Endothelial cell of umbilical vein (primary cell): ENCODE measurements at places on chromosomes 6 and 20. TPM values are rescaled to one million over a fixed set of nuclear protein-coding genes. Genes with fewer than 3 reads are reported as not detected.

The TMEM244 gene
- not detected in 2 replicates for total RNA-seq

The TULP4 gene
- 53.5 and 55.1 TPM in 2 replicates for total RNA-seq

The HLA-DMB gene
- total RNA-seq: 0.39 TPM in 1 of 2 replicates, not detected in the other

The WASF1 gene
- 20.9 and 23.2 TPM in 2 replicates for total RNA-seq

The HLA-DMA gene
- 0.53 and 1.2 TPM in 2 replicates for total RNA-seq

The COL12A1 gene
- 89.1 and 102 TPM in 2 replicates for total RNA-seq

The SLC17A1 gene
- total RNA-seq: not detected in 2 replicates

The SHLD1 gene
- total RNA-seq: 4.7 and 5.1 TPM in 2 replicates

The LPA gene
- total RNA-seq: not detected in 2 replicates

The HLA-DOA gene
- total RNA-seq: not detected in 2 replicates

The RBCK1 gene
- 80.4 and 86.0 TPM in 2 replicates for total RNA-seq

The LZTS3 gene
- 3.6 and 4.5 TPM in 2 replicates for total RNA-seq

The FBXL4 gene
- total RNA-seq: 9.4 and 9.8 TPM in 2 replicates

The BMP7 gene
- not detected in 2 replicates for total RNA-seq

The MUC21 gene
- not detected in 2 replicates for total RNA-seq
